ENCODE measurements at places on chromosomes 2 and 18.

- no peak for DNase-seq
These were observed 50.5 kb downstream of the LAMA1 start for GRCh38 chr18:7066965-7067555.

GRCh38 chr2:26578581-26578980, 62.6 kb downstream of the CIB4 start:
- DNase-seq = no peak

DNA sequence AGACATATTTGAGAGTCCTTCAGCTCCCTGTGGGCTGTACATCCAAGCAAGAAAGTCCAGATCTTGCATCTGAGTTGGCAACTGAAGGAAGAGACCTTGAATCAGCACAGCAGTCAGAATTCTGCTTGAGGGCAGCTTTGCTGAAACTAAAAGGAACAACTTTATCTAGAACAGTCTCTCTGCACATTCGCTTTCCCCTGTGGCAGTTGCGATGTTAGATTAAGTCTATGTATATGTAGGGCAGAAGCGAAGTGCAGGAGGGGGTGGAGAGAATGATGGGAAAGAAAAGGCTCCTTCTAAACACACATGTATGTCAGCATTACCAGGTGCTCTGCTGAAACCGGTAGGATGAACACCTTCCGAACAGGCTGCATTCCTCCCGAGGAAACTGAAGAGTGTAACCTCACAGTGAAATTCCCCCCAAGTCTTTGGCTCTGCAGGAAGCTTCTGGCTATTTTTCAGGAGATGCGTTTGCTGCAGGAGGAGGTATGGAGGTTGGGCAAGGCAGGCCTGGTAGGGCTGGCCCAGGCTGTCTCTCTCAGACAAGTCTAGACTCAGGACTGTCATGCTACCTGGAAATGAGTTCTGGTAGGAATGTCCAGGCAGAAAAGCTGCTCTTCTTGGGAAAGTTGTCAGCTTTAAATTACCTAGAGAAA, 70.0 kb upstream of the ATL2 start:
- DNase-seq = no peak

GRCh38 chr2:160109243-160109642, 46.8 kb upstream of the PLA2R1 start:
- DNase-seq = no peak

DNA sequence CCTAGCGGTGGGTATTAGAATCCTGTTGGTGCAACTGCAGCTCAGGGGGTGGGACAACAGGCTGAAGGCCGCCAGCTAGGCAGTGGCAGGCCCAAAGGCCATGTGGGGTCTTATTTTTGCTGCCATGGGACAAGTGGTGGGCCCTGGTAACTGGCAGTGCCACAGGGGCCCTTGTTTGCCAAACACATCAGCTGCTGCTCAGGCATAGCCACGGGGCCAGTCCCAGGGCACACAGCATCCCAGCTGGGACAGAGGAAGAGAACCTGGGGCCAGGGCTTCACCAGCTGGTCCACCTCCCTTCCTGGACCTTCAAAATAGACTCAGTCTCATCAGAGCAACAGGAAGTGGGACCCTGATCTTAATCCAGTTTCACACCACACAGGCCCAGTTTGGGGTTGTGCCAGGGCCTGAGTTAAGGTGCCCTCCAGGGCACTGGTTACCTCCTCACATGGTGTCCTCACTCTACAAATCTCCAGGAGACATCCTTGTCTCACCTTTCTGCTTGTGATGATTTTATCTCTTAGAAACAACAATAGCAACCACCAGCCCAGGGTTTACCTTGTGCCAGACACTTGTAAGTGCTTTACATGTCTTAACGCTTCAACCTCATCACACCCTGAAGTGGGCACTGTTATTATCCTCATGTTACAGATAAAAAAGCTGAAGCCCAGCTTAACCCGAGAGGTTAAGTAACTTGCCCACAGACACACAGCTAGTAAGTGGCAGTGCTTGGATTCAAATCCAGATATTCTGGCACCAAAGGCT, 98.5 kb downstream of the GYPC start:
- DNase-seq = no peak

DNA sequence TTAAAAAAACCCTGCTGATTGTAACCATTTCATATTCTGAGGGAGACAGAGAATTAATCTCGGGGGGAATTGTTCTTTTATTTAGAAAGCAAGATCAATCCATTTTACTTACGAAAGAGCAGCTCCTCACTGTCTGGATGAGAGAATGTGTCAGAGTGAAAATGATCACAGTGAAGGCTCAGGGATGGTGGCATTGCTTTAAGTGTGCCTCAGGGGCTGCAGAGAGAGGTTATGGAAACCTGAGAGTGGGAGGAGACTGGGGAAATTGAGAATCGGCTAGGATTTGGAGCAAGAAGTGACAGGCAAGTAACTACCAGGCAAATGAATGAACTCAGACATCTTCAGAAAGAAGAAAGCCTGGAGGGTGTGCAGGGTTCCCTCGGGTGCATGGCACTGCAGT, 34.2 kb downstream of the MRPL35 start:
- DNase-seq = no peak

DNA sequence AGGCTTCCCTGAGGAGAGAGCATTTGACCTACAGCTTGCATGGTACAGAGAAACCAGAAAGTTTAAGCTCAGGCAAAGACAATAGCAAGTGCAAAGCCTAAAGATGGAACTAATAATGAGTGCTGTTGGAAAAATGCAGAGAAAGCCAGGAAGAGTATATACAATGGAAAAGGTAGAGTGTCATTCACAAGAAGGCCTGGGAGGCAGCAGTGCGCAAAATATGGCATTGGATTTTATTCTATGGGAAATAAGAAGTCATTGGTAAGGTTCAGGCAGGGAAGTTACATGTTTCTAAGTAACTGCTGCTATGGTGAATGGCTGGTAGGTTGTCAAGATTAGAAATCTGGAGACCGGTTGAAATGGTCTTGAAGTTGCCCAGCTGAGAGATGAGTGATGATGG, 2167.3 kb upstream of the CELF4 start:
- DNase-seq = no peak

GRCh38 chr18:70332694-70333093, 43.8 kb downstream of the SOCS6 start:
- no peak for DNase-seq

- no peak for DNase-seq
These were observed 107.8 kb downstream of the NBEAL1 start for GRCh38 chr2:203122317-203122986.

DNA sequence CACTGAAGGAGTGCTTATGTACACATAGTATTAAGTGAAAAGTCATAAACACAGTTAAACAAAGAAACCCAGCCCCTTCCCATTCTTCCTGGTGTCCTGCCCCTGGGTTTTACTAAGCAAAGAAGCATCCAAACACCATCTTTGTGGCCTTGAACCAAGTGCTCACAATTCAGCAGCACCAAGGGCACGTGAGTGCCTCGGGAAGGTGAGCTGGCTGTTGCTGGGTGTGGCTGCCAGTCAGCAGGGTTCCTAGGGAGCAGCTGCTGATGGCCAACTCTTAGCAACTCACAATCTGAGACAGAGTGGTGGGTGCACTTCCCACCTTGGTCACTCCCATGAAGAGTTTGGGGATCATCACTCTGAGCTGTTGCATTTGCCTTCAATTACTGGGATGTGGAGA, 97.7 kb upstream of the PGAP1 start:
- DNase-seq = no peak

DNA sequence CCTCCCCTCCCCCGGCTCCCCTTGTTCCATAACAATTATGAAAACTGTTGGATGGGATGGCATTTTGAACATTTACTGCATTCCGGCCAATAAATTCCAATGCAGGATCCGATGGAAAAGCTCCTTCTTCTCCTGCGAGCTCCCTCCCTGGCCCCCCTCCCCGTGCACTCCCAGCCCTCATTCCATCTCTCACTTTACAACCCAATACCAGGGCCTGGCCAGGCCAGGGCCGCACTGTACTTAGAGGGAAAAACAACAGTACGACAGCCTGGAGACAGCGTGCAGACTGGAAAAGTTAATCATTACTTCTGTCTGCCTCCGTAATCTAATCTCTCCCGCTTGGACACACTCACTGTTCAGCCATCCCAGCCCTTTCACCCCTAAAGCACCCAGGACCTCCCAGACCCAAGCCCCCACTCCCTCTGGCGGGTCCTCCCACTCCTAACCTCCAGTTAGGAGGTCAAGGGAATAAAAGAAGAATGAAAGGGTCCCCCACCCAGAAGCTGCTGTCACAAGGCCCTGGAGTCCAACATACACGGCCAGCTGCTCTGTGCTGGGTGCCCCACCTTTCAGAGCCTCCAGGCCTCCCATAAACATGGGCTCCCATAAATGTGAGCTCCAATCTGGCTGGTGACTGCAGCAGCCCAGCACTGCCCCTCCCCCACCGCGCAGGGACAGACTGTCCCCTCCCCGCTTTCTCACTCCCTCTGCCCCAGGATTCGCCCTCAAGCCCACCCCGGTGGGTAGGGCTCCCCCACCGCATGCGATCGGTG, 20.6 kb downstream of the SMAD7 start:
- no peak for DNase-seq

DNA sequence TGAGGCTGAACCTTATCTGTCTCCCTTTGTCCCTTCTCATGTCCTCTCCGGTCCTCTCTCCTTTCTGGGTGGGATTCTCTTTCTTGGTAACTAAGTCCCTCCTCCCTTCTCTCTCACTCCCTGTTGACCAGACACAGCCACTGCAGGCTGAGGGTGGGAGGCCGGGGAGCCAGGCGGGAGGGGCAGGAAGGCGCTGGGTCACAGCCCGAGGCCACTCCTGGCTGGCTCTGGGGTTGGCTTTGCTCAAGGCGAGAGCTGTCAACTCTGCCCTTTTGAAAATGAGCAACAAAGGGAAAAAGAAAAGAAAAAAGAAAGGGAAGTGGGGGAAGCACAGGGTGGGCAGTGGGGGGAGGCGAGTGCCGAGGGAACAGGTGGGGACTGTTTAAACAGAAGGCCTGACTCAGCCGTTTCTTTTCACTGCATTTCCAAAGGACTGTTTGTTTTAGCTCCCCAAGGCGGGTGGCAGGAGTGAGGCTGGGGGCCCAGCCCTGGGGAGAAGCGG, 70.5 kb upstream of the IGFBP5 start:
- DNase-seq = no peak

DNA sequence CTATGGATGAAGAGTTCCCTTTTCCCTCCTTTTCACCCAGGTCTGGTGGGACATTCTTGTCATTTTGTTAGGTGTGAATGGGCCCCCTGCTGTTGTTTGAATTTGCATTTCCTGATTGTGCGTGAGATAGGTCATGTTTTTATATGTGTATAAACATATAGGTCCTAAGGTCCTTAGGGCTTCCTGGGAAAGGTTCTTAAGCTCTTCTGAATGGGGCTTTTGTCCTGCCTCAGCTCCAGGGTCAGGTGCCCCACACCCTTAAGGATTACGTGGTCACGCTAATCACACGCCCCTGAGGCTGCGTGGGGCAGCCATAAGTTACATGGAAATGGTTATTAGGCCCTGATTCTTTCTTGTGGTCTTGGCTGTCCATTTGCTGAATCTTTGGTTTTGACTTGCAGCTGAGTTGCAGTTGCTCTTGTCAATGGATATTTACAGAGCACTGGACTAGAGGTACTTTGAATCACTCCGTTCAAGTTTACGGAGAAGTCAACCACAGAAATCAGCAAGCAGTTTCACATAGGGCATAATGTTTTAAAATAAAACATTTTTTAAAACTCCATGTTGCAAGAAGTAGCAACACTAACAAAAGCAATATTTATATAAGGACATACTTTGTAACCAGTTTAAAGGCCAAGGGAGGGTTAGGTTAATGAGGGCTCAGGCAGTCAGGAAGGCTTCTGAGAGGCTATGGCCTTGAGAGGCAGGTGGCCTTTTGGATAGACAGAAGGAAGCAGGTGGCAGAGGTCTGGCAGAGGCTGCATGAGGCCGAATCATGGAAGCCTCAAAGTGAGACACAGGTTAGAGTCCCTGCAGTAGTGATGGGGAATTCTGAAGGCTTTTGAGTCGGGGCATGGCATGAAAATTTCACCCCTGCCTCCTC, 24.2 kb downstream of the LIPG start:
- no peak for DNase-seq

DNA sequence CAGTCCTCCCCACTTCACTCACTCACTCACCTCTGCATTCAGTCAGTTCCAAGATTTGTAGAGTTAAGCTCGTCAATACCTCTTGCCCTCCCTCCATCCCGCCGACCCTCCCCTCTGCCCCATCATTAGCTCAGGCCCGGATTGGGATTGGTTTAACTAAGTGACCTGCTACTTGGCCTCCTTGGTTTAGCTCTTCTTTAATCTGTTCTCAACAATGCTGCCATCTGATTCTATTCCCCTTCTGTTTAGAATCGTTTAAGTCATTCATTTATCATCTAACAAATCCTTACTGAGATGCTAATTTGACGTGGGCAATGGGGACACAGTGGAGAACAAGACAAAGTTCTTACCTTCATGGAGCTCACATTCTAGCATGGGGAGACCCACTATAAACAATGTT, 204.6 kb downstream of the MTX2 start:
- DNase-seq = no peak

- no peak for DNase-seq
These were observed 14.5 kb downstream of the EPC2 start for GRCh38 chr2:148658807-148659722.

DNA sequence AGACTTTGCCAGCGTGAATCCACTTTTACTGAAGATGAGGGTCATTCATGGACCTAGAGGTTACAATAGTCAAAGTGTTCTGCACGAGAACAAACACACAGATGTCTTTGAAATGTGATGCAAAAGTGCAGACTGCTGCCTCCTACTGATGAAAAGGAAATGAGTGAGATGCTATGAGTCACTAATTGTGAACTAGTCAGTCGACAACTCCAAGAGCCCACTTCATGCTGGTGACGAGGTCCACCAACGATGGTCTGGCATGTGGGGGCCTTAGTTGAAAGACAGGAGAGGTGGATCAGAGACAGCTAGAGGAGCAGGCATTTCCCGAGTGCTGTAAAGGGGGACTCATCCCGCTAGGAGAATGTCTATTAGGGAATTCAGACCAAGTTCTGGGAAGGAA, 17.1 kb upstream of the ZNF236 start:
- DNase-seq = no peak

DNA sequence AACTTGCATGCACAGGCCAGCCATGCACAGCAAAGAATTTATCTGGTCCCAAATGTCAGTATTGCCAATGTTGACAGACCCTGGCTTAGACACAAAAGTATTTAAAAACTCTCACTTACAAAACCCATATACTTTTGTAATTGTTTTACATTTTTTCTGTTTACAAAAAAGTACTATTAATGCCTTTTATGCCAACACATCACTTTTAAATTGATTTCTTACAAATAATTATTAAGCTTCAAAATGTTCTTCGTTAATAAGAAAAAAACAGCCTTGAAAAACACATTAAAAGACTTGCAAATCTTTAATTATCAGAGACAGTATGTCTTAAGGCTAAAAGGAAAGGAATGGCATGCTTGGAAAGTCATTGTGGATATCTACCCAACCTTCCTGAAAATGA, 181.3 kb upstream of the TWIST2 start:
- DNase-seq = no peak

- DNase-seq = no peak
These were observed 191.0 kb downstream of the HDAC4 start for GRCh38 chr2:239209783-239210182.

GRCh38 chr2:232637866-232638583, 4.6 kb downstream of the EFHD1 start:
- no peak for DNase-seq

DNA sequence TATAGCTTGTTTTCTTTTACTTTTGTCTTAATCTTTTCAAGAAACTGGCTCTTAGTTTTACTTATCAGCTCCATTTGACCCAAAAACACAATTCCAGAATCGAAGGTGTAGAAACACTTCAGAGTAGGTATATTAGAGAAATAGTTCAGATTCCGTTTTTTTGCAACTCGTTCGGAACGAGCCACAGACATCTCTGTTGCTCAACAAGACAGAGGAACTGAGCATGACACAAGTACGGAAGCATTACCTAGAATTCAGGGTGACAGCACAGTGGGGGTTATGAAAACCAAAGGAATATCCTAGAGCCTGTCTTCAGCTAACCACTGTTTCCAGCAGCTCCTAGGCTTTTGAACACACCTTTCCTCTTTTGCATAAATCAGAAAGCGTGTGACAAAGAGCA, 5.0 kb downstream of the HRH4 start:
- no peak for DNase-seq
